Activated CD8-positive, alpha-beta memory T cell treated with anti-CD3 and anti-CD28 coated beads for 4 hours (primary cell): ENCODE measurements at places on chromosomes 13 and 19.

DNA sequence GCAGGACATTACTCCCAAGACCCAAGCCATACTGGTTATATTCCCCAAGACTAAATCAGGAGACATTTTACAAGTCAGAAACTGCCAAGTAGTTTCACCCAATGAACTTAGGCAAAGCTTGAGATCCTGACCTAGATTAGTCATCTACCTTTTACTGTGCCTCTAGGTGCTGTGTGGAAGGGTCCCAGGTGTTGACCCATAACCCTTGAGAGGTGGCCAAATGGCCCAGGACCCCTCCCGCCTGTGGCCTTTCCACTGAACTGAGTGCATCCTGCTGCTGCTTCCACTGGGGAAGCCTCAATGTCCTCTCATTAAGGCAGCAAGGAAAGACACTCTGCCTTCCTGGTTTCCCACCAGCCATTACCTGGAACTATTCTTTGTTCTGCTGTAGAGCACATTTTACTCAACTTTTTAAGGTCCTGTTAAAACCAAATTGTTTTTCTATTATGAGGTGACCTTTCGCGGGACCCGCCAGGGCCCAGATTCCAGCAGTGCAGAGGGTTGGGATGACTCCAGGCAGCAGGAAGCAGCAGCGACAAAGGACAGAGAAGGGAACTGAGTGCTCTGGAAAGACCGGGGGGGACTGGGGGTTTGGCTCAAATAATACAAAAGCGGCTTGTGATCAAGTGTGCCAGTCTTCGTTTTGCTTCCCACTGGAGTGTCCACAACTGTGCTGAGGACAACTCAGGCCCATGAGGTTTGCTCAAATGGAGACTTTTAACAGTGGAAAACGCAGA lies 27.1 kb downstream of the ANKRD10 start:
- DNase-seq, result no peak

- no peak for DNase-seq
Observed at GRCh38 chr19:18475004-18475453, 37.1 kb upstream of the ISYNA1 start.

DNA sequence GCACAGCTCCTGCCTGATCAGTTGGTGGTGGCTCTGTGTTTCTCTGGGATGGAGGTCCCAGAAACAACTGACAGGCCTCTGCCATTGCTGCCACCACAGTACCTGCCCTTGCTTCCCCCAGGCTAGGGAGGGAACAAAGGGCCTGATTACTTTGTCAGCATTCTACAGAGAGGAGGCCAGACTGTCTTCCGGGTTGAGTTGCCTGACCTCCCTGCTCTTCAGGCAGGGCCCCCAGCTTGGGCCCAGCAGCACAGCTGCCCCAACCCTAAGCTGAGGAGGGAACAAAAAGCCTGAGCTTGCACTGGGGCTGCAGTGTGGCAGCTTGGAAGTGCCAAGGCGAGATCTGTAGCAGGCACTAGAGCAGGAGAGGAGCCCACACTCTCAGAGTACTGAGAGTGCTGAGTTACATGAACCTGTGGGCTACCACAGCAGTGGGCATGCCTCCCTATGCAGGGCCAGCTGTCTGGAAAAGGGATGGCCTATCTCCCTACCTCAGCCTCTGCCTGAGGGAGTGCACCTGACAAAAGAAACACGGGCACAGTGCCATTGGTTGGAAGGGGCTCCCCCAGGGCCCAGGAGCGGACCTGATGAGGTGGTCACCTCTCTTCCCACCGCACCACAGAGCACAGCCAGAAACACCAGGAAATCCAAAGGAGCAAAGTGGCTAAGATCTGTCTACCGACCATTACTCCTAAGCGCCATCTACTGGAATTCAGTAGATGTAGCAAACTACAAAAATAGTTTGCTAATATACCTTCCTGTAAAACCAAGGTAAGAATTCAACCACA lies 24.4 kb downstream of the SLC25A15 start:
- no peak for DNase-seq

GRCh38 chr13:113398963-113399754 lies 35.2 kb upstream of the GRTP1 start:
- no peak for DNase-seq

- no peak for DNase-seq
Observed at GRCh38 chr13:105200181-105200580, 1335.3 kb downstream of the EFNB2 start.

GRCh38 chr19:45814851-45815480 lies at the start of gene RSPH6A:
Gene RSPH6A, minus strand, starts transcription at chr19:45815308. Its CDS starts 132 bp downstream, at chr19:45815176.
- no peak for DNase-seq

DNA sequence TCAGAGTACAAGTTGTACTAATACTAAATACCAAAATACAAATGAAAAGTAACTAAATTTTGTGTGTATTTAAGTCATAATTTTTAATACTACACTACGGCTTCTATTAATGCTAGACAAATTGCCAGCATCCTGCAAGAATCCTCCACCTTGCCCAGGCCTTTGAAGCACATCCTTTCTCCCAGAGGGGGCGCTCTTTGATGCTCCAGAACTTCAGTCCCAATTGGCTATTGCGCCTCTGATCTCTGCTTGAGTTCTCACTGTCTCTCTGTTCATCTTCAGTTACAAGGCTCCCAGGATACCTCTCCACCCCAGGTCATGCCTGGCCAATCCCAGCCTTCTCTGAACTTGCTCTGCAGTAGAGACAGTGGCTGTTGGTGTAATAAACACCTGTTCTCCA lies 141.0 kb downstream of the DCLK1 start:
- no peak for DNase-seq

GRCh38 chr19:55068950-55069864 lies 6.3 kb upstream of the RDH13 start:
- DNase-seq, result no peak

- DNase-seq, result no peak
Observed at GRCh38 chr13:21014139-21014501, 47.3 kb downstream of the LATS2 start.

DNA sequence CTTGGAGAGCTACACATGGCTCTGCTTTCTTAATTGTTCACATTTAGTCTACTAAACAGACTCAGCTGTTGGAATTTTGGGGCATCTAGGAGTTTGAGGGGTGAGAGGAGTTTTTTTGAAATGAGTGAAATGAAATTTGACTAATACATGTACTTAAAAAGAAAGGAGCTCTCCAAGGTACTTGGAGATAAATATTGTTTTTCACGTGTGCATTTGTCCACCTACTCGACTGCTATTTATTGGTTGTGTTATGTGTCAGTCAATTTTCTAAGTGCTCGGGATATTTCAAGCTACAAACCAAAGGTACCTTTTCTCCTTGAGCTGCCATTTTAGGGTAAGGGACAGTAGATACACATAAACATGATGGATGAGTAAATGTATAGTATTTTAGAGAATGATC lies 697.0 kb downstream of the LIG4 start:
- DNase-seq, result no peak

- no peak for DNase-seq
Observed at GRCh38 chr13:45473627-45474026, 8.9 kb downstream of the COG3 start.

DNA sequence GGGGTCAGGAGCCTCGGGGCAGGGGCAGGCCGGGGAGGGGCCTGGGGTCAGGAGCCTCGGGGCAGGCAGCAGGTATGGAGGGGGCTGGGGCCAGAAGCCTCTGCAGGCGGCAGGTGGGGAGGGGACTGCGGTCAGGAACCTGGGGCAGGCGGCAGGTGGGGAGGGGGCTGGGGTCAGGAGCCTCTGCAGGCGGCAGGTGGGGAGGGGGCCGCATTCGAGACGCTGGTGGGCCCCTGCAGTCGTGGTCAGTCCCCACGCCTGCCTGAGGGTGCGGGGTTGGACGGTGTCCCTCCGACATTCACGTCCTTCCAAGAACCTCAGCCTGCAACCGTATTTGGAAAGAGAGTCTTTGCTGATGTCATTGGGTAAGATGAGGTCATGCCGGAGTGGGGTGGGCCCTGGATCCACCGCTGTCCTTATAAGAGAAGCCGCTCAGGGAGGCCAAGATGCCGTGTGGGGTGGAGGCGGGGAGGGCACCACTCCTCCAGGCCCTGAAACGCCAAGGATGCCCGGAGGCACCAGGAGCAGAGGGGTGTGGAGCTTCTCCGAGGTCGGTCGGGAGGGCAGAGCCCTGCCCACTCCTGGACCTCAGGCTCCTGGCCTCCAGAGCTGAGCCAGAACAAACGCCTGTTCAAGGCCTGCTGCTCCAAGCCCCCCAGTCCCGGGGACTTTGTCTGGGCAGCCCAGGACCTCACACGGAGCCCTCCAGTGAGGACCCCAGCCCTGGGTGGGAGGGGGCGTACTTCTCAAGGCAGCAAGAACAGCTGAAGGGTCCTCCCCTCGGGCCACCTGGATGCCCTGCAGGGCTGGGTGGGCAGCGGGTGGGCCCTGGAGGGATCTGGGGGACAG lies 30.1 kb downstream of the PIP5K1C start:
- no peak for DNase-seq

DNA sequence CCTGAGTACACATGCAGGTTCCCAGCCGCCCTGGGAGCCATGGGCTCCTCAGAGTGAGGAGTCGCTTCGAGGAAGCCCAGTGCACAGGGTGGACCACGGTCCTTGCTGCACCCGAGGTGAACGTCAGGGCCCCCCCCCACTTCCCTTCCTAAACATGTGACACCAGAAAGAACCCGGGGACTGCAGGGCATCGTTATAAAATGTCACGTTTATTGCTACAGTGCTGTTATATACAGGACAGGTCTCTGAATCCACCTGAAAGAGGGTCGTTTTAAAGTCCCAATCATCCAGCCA lies 3.8 kb upstream of the UQCR11 start:
- DNase-seq, result no peak
